ENCODE measurements at places on chromosomes 2 and 18.

DNA sequence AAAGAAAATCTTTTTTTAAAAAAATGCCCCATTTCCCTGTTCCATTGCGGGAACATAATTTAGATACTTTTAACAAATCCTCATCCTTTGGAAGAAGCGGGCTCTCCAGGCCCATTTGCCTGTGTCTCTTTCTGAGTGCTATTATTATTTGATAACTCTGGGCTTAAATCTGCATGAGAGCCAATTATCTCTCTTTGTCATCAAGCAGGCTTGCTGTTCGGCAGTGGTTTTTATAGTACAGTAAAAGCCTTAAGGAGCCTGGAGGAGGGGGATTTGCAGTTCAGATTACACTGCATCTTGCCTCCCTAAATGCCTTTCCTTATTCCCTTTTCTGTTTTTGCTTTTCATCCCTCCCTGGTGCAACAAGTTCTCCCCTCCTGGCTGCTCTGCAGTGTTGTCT is 50.6 kb downstream of the CELF4 start:
- no peak for DNase-seq

GRCh38 chr2:30273574-30273929 is 42.2 kb downstream of the LBH start:
- no peak for DNase-seq

- DNase-seq, result no peak
These were observed 445.8 kb upstream of the ACVR2A start for GRCh38 chr2:147398996-147399395.

- no peak for DNase-seq
These were observed 85.4 kb downstream of the MBD5 start for GRCh38 chr2:148106331-148106730.

- no peak for DNase-seq
These were observed 353.9 kb downstream of the PID1 start for GRCh38 chr2:228917220-228917619.

All from inflammatory macrophage treated with lipopolysaccharide for 1 hour (primary cell).